ENCODE measurements at places on chromosomes 1 and 21. TPM values are rescaled to one million over a fixed set of nuclear protein-coding genes. Genes with fewer than 3 reads are reported as not detected.

The TMEM52 gene
- polyA plus RNA-seq = 1.00 TPM

The PTGS2 gene
- polyA plus RNA-seq = 0.27 TPM

The HIVEP3 gene
- polyA plus RNA-seq = 2.0 TPM

The TMEM269 gene
- polyA plus RNA-seq = 0.21 TPM

DNA sequence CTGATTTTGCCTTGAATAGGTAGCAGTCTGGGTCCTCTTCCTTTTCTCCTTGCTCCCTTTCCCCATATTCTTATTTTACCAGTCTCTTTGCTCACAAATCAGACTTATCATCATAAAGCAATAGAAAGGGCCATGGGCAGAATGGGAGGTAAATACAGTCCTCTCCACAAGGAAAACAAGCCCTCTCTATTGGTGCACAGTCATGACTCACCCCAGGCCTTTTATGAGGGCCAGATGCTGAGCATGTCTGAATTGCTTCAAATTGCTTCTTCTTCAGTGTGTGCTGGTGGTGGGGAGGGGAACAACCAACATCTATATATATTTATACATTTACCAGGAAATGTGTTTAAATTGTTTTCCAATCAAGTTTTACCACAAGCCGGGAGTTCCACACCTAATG, 75.2 kb downstream of the GFI1 start:
- no peak for DNase-seq

DNA sequence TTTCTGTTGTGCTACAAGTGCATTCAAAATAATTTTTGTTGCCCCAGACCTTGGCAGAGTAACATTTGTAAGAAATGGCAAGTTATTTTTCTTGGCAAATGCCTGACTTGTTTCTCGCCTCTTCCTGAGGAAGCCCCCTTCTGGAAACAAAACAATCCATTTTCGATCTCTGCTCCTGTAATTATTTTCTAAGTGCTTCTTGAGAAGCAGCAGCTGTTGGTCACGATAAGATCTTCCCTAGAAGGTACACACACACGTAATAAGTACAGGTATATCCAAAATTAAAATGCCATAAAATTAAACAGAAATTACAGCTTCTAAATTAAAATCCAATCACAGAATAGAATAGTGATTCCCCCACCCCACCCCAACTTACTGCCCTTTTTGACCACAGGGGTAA, 47.3 kb downstream of the LPGAT1 start:
- no peak for DNase-seq

DNA sequence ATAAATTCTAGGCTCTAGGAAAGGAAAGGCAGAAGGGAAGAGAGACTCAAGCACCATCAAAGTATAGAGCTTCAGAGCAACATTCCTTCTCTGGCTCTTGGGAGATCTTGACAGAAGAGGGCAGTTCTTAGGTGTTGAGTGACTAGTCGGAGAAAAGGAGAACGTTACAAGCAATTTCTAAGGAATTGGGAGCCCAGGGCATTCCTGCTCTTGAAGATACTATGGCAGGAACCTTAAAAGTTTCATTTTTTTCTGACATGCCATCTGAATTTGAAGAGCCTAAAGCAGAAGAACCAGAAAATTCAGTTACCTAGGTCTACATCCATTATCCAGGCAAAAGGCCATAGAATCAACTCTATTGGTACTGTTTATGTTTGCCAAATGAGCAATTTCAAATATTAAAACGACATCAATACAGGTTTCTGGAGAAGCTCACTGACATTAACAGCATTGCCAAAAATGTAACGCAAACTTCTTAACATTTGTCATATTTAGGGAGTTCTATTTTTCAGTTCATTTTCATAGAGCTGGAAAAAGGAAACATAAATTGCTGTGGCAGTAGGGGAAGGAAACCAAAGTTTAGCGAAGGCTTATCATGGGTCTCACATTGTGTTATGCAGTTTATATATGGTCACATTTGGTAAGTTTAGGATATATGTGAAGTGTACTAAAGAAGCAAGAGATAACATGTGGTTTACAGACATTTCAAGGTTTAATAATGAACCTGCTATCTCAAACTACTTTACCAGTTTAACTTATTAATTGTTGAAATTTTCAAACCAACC, 210.1 kb upstream of the NRIP1 start:
- no peak for DNase-seq
